ENCODE measurements at places on chromosomes 3 and 15.

DNA sequence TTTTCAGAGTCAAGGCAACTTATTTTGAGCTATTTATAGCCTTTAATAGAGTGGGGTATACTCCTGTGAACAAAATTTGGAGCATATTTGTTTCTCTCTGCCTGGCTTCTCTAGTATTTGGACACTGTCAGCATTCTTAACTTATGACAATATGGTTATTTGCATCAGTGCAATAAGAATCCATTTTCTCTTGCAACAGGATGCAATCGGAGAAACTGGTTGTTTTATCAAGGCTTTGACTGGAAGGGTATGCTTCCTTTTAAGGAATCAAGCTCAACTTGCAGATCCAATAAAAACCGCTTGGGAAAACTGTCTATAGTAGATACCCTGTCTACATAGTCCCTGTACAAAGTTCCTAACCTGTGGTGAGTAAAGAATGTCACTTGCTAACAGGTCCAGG lies 106.7 kb downstream of the DPH6 start:
- DNase-seq: no peak

GRCh38 chr15:57527382-57528091 lies 64.2 kb upstream of the MYZAP start:
- DNase-seq: no peak

GRCh38 chr3:150172356-150172755 lies 201.7 kb upstream of the PFN2 start:
- no peak for DNase-seq

DNA sequence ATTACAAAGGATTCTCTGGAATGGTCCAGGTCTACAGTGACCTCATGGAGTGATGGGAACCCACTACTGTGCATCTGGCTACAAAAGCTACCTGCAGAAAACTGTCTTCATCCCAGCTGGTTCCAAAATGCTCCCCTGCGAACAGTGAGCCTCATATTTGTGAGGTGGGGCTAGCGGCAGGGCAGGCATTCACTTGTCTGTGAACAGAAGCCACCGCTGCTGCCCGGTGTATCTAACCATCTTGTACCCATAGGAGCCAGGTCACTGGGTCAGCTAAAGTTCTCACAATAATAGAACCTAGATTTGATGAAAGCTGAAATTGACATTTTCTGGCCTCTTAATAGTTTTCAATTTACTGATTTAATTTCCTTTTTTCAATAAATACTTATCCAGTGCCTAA lies 150.7 kb downstream of the KLF13 start:
- DNase-seq: no peak

DNA sequence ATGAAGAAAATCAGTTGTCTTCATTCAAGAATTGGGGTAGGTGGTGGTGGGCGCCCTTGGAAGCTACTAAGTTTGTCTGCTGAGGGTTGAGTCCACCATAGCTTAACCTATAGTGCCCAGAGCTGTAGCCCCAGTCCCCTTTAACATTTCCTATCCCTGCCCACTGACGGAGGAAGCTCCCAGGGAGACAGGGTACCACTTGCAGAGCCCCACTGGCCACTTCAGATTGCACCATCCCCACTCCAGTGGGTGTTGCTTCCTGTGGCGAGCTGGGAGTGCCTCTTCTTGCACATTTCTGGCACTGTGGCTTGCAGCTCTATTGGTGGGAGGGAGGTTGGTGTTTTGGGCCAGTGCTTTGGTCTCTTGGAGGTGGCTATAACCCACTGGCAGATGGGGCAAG lies 2.7 kb downstream of the PXYLP1 start:
- no peak for DNase-seq

DNA sequence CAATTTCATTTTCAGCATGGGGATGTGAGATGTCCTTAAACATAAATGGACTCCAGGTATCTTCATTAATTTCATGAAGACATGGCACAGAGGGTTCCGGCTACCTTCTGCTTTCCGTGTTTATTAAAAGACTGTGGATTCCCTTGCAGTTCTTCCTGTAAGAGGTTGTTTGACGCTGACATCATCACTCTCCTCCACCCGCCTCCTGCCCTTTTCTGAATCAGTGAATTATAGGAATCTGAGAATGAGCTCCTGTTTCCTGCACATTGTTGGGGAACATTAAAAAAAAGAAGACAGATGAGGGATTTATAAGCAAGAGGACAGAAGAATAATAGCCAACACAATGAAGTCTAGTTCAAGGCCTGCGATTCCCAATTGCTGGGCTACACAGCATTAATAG lies 191.3 kb downstream of the LPP start:
- no peak for DNase-seq

GRCh38 chr3:57893668-57894067 lies 114.6 kb upstream of the FLNB start:
- DNase-seq: no peak

- no peak for DNase-seq
Measured at GRCh38 chr3:185959609-185960521, 22.1 kb upstream of the TRA2B start.

DNA sequence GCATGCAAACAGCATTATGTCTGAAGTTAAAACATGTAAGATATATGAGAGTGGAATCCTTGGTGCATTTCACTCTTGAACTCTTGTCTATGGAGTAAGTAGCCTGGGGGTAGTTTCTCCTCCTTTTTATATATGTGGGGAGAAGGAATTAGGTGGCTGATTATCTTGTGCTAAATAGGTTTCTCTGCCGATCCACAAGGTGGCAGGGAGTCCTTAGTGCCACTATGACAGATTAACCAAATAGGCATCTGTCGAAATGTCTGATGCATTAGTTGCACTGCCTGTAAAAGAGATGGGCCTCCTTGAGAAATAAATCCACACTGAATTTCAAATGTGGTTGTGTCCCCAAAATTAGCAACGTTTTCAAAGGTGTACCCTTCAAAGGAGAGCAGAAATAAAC lies 170.1 kb downstream of the CNTN4 start:
- DNase-seq: no peak

DNA sequence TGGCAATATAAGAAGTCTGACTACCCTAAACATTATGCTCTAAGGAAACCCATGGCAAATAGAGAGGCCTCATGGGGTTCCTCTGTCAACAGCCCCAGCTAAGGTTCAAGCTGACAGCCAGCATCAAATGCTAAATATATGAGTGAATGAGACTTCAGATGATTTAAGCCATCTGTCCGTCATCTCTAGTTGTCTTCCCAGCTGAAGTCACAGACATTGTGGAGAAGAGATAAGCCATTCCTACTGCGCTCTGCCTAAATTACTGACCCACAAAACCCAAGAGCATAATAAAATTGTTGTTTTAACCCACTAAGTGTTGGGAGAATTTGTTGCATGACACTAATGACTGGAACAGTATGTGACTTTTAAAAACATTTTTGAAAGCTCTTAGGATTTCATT lies 87.3 kb upstream of the IGSF10 start:
- no peak for DNase-seq

DNA sequence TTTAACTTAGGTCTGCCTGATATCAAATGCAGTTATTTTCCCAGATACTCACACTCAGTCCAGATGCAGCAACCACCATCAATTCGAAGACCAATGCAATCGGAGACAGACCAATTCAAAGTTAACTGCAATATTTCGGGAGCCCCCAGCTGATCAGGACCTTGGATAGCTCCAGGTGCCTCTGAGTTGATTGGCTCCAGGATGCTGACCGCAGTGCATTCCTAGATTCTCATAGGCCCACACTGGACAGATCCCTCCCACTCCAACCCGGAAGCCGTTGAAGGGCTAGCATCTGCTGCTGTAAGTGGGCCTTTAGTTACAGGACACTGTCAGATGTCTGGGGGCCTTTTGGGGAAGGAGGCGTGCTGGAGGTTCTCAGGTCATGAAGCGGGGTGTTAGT lies 89.5 kb upstream of the ATP2B2 start:
- no peak for DNase-seq

DNA sequence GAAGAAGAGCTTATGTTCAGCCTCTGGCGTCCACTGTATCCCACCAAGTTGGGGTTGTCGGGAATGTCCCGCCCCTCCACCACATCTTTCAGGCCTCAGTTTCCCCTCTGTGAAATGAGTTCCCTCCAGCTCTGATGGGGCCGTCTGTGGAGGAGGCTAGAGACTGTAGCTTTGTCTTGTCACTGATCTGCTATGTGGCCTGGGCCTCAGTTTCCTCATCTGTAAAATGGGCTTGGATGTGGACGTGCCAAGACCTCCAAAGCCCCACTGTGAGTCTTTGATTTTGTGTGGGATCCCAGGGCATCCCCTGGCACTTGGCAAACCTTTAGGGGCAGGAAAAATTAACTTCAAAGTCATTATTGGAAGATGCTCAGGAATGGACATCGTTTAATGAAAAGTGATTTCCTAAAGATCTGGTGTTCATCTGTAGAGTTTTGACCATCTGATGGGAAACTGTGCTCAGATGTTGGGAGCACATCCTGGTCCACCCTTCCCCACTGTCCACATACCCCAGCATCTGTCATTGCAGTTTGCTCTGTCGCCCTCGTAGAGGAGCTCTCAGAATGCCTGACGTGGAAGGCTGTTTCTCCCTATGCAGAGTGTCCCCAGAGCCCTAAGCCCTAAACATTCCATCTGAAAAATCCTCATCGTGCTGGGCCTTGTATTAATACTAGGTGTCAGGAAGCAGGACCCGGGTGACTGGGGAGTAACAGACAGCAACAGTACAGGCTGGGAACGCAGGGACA lies 28.5 kb downstream of the SLC6A6 start:
- no peak for DNase-seq

DNA sequence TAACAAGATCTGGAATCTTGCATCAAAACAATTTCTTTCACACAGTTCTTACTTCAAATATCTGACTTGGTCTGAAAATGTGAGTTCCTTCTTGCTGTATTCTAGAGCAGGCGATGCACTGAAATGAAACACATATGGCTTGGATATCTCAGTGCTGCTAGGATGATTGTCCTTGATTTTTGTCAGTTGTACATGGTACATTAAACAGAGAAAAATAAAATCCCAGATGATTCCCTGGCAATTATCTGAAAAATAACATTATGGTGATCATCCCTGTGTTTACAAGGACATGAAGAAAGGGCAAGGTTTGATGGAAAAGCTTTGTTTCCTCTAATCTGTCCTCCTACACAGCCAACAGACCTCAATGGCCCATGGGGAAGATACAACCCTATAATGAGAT lies 10.6 kb downstream of the LMCD1 start:
- no peak for DNase-seq

DNA sequence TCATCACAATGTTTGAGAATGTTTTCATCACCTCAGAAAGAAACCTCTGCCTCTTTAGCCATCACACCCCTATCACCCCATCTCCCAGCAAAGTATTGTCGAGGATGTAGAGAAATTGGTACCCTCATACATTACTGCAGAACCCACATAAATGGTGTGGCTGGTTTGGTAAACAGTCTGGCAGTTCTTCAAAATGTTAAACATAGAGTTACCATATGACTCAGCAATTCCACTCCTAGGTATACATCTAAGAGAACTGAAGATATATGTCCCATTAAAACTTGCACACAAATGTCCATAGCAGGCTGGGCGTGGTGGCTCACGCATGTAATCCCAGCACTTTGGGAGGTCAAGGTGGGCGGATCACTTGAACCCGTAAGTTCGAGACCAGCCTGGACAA lies 8.7 kb upstream of the ETFA start:
- no peak for DNase-seq

GRCh38 chr3:105284876-105285275 lies 81.8 kb upstream of the ALCAM start:
- no peak for DNase-seq

- DNase-seq: no peak
Measured at GRCh38 chr3:101857301-101857741, 8.0 kb downstream of the NFKBIZ start.

All from activated gamma-delta T cell (primary cell).